ENCODE measurements at places on chromosomes 13 and 19.

GRCh38 chr19:1618157-1619093, 13.2 kb upstream of the UQCR11 start:
- peak; percentile 35 for DNase-seq

- DNase-seq: no peak
These were observed 150.8 kb downstream of the B3GLCT start for GRCh38 chr13:31350560-31350959.

- DNase-seq: no peak
These were observed 124.1 kb downstream of the CRYL1 start for GRCh38 chr13:20401531-20401930.

- no peak for DNase-seq
These were observed 21.7 kb downstream of the EDNRB start for GRCh38 chr13:77896977-77897376.

DNA sequence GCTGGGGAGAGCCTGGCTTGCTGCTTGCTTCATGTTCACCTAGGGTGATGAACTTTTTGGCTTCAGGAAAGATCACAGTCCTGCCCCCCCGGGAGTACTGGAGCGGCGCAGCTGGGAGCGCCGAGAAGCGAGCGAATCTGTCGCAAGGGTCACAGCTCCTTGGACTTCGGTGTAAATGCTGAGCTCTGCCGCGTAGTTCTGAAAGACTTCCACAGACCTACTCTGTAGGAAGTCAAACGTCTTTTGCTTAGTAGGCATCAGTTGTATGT, 2.7 kb downstream of the ING1 start:
- peak; percentile 37 for DNase-seq

- DNase-seq: no peak
These were observed 1.1 kb downstream of the SAFB2 start for GRCh38 chr19:5621311-5621944.

GRCh38 chr19:35715355-35715809, 2.4 kb upstream of the KMT2B start:
- DNase-seq: no peak

DNA sequence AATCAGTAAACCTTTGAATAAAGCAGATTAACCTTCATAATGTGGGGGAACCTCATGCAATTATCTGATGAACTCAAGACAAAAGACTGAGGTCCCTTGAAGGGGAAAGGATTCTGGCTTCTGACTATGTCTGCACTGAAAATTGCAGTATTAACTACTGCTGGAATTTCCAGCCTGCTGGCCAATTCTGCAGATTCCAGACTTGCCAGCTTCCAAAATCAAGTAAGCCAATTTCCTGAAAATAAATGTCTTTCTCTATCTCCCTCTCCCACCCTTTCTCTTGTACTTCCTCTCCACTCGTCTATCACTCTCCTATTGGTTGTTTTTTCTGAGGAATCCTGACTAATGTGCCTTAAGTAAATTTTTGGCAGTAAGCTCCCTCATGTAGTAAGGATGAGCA, 1479.9 kb upstream of the PRR20A start:
- DNase-seq: no peak

GRCh38 chr19:49879243-49879963, 1.9 kb downstream of the TBC1D17 start:
- DNase-seq: no peak

DNA sequence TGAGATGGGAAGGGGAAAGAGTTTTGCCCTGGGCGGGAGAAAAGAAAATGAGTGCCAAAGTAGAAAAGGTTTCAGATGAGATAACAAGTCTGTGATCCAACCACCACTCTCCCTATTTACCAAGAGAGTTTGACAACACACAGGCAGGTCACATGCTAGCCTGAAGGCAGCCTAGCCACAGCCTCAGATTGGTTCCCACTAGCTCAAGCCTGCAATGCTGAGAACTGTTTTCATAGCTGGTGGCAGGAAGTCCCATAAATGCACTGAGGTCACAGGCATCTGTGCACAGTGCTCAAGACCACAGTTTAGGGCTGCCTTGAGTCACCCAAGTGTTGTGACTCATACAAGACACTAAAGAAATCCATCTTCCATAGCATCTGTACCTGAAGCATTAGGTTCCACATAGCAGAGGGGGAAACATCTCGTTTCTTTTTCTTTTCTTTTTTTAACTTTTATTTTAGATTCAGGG, 18.5 kb upstream of the POP4 start:
- DNase-seq: peak; percentile 31

DNA sequence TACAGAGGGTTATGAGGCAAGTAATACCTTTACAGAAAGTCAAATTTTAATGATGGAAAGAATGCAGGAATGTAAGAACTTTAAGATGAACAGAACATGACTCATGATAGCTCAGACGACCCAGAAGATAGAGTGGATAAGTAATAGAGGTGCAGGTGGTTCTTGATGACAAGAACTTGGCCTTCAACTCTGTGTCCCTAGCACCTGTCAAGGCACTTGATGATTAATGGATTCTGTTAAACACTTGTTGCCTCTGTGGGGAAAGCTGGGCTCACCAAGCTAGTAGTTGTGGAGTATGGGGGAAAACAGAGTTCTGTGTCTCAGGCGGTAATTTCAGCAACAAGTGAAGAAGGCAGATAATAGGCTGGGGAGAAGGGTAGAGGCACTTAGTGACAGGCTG, 306.2 kb downstream of the ATP8A2 start:
- no peak for DNase-seq

GRCh38 chr19:15091918-15092753, 10.1 kb downstream of the OR1I1 start:
- DNase-seq: peak; percentile 60

- DNase-seq: no peak
These were observed 275.3 kb upstream of the ZNF507 start for GRCh38 chr19:32070101-32070500.

GRCh38 chr19:49149652-49150105, 5.5 kb downstream of the HRC start:
- DNase-seq: no peak

GRCh38 chr13:59651479-59651878, 512.2 kb downstream of the DIAPH3 start:
- DNase-seq: no peak

DNA sequence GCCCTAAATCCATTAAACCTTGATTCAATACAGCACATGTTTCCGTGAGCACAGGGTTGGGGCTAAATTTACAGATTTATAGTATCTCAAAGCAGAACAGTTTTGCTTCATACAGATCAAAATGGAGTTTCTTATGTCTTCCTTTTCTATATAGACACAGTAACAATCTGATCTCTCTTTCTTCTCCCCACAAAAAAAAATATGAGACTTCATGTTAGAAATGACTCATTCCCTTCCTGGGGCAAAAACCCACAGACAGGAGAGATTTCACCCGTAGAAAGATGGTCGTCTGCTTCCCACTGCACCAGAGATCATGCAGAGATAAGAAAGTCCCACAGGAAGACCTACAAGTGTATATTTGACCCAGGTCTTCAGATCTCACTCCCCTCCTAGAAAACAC, 7.7 kb upstream of the ZNF611 start:
- DNase-seq: peak; percentile 50

DNA sequence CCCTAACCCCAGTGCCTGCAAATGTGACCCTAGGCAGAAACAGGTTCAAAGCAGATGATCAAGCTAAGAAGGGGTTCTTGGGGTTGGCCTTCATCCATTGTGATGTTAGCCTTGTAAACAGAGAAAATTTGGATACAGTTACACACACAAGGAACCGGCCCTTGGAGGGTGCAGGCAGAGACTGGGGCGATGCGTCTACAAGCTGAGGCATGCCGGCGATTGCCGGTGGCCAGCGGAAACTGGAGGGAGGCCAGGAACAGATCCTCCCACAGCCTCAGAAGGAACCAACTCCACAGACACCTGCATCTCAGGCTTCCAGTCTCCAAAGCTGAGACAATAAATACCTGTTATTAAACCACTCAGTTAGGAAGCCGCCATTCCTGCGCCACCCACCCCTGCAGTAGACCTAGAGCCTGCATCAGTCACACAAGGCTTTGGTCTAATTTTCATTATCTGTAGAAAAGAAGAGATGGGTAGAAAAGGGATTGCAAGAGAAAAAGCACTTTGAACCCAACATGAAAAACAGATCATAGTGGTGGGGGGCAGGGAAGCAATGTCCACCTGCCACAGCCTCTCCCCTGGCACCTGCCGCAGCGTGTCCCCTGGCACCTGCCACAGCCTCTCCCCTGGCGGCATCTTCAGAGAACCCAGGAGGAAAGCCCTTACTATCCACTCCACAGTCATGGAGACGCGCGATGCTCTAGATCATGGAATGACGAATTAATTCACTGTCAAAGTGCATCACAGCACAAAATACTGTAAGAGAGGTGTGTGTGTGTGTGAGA, 119.7 kb upstream of the SOX1 start:
- DNase-seq: no peak

GRCh38 chr13:28657784-28658538, 969 bp upstream of the POMP start:
- no peak for DNase-seq

- DNase-seq: no peak
These were observed 1.4 kb upstream of the PAN3 start for GRCh38 chr13:28136916-28137315.

DNA sequence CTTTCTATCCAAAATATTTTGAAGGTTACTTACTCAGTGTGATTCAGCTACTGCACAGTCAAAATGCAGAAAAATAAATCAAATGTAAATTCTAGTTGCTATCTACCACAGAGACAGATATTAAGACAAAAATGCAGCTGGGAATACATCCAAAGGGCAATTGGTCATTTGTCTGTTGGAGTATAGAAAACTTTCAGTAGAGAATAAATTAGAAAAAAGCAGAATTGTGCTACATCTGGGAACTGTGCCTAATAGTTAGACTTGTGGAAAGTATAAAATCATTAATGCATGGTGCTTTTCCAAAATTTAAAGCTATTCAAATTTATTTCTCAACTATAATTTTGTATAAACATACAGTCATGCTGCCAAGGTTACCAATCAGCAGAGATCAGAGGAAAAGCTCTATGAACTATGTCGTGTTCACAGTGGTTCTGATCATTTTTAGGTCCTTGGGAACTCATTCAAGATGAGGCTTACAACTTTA, 1635.8 kb downstream of the PCDH9 start:
- DNase-seq: no peak
